ENCODE measurements at places on chromosomes 2 and 18.

DNA sequence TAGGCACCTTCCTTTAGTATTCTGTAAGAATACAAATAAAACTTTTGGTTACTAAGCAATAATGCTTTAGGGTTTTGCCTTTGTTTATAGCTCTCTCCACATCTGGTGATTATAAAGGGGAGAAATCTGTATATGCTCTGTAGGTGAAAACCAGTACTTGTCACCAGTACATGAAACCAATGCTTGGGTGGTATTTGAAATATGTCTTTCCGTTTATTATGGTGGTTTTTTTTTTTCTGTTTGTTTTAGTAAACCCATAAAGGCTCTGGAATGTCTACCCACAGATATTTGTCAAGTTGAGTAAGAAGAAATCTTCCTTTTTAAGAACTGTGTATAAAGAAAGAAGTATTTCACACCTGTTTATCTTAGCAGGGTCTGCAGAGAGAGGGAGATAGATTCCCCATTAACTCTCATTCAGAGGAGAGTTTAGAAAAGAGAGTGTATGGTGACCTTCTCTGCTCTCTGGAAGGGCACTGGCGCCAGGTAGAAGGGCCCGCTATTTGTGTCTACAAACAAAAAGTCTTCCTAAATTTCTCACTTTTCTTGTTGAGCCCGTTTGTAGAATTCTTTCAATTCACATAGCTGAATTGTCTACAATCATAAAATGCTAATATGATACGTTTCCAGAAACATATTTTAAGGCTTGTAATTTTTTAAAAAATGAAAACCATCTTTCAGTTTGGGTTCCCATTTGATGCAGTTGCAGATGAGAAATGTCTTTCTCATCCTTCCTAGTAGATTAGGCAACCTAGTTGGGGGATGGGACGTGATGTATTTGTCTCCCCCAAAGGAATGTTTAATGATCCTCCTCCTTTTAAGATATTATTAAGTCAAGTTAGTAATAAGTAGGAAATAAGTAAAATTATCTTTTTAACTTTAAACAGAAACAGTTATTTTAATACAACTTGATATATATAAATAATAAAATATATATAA, 33.9 kb downstream of the MAP3K20 start:
- no peak for DNase-seq

GRCh38 chr2:74345272-74345943, 2.2 kb upstream of the SLC4A5 start:
- no peak for DNase-seq

- peak; percentile 30 for DNase-seq
Measured at GRCh38 chr18:62183578-62184195, 3.2 kb downstream of the PIGN start.

GRCh38 chr2:50231510-50231909, 800.4 kb downstream of the NRXN1 start:
- DNase-seq = no peak

DNA sequence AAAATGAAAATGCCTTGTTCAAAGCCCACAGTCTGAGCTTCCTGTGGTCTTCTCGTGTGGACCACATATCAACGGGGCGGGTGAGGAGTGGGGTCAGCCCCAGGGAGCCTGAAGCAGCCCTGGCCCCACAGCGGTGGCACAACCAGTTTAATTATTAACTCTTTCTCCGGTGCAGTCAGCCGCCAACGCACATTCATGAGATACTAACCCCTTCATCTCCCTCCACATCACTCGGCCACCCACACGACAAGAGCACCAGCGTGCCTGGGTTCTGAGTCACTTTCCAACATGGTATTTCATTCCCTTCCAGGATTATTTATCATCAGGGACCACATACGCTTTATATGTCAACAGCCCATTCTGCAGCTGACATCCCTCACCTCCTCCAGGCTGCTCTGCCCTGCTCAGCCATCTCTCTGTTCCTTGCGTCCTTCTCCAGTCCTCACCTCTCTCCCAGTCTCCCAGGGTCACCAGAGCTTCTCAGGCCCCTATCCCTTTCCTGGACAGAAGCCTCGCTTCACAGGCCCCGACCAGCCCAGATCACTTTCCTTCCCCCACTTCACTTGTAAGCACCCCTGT, 48.0 kb upstream of the ID2 start:
- no peak for DNase-seq

- no peak for DNase-seq
Measured at GRCh38 chr18:62499263-62499650, 23.6 kb upstream of the ZCCHC2 start.

- DNase-seq = no peak
Measured at GRCh38 chr2:238127165-238128060, 11.1 kb upstream of the KLHL30 start.

GRCh38 chr2:230998882-230999281, 3.0 kb downstream of the SPATA3 start:
- DNase-seq = no peak

DNA sequence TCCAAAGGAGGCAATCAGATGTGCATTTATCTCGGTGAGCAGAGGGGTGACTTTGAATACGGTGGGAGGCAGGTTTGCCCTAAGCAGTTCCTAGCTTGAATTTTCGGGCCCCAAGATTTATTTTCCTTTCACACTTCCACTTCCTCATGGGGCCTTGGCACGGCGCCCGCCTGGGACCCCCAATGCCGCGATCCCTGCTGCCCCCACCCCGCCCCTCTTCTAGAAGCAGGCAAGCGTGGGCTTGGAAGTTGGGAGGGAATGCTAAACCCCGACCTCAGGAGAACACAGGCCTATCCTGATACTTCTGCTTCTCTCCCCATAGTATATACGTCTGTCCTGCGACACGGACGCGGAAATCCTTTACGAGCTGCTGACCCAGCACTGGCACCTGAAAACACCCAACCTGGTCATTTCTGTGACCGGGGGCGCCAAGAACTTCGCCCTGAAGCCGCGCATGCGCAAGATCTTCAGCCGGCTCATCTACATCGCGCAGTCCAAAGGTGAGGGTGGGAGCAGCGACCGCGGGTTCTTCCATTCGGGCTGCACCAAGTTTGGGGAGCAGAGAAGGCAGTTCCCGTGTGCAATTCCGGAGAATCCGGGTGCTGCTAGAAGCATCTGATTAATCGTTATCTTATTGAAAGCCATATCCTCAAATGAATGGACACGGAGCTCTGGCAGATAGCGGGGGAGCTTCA, 21.6 kb downstream of the TRPM8 start:
- DNase-seq = peak; percentile 56

- no peak for DNase-seq
Measured at GRCh38 chr2:101806123-101806522, 108.6 kb downstream of the MAP4K4 start.

DNA sequence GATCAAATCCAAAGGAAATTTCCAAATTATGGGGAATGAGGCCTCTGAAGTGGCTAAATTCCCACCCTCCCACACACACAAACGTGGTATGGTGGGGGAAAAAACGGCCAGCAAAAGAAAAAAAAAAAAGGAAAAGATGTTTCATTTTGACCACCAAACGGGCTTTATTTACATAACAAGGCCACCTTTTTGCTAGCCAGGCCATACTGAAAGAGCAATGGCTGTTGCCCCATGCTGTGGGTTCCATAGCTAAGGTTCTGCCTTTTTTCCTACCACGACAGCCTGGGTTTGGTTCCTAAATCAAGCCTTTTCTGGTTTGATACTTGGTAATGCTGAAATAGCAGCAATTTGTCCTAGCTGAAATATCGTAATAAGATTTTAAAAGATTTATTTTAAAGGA, 14.0 kb upstream of the IL1B start:
- no peak for DNase-seq

DNA sequence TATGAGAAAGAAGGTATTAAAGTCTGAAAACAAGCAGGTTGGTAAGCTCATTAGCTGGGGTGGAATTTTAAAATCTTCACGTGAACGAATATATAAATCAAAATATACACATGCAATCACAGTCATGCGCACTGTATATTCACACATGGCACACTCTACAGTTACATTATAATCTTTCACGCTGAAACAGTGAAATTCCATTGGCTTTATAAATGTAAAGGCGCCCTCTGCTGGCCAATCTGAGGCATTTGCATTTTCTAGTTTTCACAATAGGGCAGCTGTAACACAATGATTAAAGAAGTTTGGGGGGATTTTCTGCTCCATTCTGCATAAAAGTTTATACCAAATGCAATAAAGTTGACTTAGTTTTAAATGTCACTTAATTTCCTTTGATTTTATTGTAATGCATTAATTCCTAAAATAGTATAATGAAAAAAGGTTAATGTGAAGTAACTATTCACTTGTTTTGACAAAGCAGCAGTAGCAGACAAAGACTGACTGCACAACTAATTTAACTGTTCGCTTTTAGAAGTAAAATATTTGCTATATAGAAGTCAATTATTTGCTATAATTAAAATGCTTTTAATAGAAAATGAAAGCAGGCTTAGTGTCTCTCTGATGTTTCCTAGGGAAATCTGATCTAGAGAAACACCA, 17.2 kb downstream of the IFIH1 start:
- peak; percentile 37 for DNase-seq

DNA sequence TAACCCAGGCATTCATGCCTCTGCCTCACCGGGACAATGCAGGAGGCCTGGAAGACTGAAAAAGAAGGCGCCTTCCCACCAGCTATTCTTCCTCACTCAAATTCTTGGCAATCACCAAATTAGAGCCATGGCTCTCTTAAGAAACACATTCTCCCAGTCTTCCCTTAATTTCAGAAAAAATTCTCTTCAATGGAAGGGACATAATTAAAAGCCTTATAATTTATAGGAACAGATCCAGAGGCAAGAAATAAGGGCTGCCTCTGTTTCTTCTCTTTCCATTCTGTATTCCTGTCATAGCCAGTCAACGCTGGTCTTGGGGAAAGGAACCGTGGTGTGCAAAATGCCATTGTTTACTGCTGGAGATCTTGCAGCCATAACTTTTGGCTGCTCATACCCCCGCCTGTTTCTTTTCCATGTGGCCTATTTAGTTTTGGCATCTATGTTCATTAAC, 32.8 kb downstream of the DTNA start:
- no peak for DNase-seq

- DNase-seq = no peak
Measured at GRCh38 chr2:96618596-96619283, 19.4 kb downstream of the KANSL3 start.

GRCh38 chr2:68126561-68126960, 31.1 kb upstream of the PNO1 start:
- no peak for DNase-seq

DNA sequence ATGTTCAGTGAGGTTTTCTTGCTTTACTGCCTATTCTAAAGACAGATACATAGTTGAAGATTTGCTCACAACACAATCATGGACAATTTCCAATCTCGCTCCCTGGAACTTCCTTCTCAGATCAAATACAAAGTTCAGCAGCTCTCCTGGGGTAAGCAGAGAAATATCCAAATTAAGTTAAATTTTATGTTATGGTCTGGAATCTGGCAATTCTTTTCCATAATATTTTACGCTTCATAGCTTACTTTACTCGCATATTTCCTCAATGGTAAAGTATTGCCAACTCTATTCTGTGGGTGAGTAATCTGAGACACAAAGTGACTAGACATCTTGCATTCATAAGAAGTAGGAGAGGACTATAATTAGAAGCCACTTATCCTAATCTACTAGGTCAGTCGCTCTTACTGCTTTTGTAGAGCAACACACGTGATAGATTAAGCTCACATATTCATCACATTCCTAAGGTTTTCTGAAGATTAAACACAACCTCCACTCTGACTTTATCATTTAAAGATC, 529.4 kb downstream of the CCDC85A start:
- DNase-seq = no peak

DNA sequence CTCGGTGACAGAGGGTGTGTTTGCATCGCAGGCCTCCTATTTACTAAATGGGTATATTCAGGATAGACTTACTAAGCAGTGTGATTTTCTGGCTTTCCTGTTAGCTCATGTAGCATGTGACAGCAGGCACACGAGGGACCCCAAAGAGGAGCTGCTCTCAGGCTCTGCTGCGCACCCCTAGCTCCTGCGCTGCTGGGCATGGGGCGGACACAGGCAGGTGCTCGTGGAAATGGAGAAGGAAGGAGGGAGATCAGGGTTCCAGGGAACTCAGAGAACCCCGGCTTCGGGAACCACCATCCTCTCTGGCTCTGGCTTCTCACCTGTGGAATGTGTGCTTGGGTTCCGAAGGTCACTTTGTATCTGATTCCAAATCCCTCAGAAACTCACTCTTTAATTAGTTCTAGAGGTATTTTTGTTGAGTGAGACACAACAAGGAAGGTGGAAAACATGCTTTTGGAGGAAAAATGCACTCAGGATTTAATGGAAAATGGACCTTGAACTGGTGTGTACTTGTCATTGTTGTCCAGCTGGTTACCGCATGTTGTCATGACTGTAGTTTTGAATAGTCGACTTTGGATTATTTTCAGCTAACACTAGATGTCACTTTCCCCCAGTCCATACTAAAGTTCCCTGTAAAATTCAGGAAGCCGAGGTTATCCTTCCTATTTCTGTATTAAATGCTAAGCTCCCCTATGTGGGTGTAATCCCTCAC, 3.5 kb downstream of the SNTG2 start:
- DNase-seq = peak; percentile 71

- DNase-seq = no peak
Measured at GRCh38 chr18:46042571-46043123, 29.4 kb downstream of the PSTPIP2 start.

GRCh38 chr18:23553887-23554286, 32.4 kb downstream of the NPC1 start:
- no peak for DNase-seq

GRCh38 chr2:150485114-150485870, 2.2 kb downstream of the RND3 start:
- peak; percentile 64 for DNase-seq

DNA sequence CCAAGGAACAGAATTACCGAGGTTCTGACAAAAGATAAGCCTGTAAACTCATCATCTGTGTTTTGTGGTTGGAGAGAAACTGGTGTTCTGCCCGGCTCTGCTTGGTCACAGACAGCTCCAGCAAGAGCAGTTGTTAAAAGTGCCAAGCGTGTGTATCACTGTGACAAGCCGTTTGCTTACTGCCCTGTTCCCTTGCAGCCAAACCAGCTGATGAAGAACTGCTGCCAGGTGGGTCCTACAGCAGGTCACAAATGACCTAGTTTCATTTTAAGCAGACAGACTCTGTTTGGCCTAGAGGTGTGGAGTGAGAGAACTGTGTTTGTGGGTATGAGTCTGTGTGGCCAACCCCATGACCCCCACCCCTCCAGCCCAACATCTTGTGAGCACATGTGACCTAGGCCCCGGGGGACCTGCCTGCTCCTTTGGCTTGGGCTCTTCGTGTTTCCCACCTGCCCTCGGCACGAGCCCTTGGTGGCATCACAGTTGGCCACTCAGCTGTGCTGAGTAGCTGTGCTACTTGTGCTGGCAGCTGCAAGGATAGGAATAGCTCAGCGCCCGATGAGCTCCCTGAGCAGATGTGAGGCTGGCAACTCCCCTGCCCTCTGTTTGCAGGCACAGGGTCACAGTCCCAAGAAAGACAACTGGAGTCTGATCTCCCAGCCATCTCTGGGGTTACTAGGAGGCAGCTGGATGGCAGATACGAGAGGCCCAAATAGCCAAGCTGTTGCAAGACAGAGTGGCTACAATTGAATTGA, 9.7 kb downstream of the OXER1 start:
- DNase-seq = peak; percentile 72

DNA sequence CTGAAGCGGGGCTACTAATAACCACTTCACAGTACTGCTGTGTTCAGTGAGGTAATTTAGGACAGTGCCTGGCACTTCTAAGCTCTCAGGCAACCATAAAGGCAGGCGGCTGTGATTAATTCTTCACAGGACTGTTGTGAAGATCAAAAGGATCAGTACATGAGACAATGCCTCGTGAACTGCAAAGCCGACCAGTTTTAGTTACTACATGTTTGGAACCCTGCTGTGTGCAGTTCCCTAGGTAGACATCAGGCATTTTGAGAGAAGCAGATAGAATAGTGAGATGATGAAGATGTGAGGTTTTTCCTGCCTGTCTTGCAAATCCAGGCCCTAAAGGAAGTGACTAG, 19.1 kb downstream of the EFHD1 start:
- no peak for DNase-seq

All from SK-N-SH (cell line).